ENCODE measurements at places on chromosomes 6 and 20.
A peak's percentile ranks its signal among the peaks of the same experiment; 100 is the strongest.

DNA sequence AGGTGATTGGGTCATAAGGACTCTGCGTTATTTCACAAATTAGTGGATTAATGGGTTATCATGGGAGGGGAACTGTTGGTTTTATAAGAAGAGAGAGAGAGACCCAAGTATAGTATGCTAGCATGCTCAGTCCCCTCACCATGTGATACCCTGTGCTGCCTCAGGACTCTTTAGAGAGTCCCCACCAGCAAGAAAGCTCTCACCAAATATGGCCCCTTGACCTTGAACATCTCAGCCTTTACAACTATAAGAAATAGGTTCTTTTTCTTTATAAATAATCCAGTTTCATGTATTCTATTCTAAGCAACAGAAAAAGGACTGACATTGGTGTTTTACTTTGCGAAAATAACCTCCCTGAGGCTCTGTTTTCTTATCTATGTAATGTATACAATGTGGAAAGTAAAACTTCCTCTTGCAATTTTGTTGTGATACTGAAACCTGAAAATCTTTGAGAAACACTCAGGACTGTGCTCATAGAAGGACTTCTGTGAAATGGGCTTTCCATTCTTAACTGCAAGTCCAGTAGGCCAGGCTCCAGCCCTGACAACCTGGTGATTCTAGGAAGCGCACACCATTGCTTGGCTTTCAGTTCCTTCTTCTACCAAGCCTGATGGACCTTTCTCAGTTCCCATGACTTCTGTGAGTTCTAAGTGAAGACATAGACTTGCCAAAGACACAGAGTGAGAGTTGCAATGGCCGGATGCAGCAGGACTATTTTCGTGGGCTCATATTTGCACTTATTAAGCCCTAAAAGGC lies 21.9 kb downstream of the SIRPD start:
- no peak for DNase-seq

- no peak for DNase-seq
Measured at GRCh38 chr20:54474866-54475265, 527 bp upstream of the DOK5 start.

DNA sequence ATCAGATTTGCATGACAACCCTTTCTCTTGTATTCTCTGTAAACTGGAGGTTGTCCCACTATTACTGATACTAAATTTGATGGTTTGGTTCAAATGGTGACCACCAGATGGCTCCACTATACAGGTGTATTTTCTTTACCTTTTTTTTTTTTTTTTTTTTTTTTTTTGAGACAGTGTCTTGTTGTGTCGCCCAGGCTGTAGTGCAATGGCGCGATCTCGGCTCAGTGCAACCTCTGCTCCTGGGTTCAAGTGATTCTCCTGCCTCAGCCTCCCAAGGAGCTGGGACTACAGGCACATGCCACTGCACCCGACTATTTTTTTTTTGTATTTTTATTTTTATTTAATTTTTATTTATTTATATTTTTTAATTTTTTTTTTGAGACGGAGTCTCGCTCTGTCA lies 6.6 kb upstream of the WTAP start:
- DNase-seq: no peak

DNA sequence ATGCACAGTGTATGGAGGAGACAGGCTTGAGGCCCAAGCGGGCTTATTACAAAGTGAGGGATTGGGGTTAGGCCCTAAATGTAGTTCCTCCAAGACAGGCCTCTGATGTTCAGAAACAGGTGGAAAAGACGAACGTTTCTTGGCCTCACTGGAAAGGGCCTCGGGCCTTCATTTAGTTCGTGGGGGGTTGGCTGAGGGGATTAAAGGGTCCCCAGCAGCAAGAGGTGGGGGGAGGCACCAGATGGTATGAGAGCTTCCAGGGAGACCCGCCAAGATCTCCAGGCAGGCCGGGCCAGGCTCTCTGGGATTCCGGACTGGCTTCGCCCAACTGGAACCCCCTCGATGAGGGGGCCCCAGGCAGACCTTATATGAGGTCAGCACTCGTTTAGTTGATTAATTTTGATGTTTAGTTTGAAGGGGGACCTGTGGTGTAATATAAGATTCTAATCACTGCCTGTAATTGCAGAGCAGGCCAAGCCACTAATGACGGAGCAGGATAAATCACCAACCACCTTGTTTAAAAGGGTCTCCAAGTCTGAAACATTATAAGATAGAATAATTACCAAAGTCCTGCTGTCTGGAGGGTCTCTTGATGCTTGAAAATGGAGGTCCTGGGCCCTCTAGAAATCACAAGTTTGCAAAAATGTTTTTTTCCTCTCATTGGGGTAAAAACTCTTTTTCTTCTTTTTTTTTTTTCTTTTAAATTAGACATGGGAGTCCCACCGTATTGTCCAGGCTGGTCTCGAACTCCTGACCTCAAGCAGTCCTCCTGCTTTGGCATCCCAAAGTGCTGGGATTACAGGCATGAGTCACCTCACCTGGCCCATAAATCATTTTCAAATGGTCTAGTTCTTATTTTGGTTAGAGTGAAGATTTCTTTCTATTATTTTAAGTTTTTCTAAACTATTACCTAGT lies 2.2 kb downstream of the HMGA1 start:
- DNase-seq: no peak

DNA sequence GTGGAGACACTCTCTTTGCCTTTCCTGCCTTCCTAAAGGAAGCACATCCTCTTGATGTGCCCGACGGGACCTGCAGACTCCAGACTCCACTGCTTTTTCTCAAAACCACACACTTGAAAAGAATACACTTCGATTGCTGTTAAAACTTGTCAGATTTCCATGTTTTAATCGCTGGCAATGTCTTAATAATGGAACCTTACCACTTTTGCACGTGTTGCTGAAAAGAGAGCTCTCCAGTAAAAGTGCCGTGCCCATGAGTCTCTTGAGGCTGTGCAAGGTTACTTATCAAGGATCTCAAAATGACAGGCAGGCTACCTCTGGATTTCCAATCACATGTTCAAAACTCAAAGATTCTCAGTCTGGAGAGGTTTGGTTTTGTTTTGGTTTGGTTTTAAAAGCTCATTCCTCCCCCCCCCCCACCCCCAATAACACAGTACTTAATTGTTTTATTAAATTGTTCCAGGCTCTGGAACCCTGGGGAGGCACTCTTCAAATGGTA lies 12.0 kb upstream of the TFAP2A start:
- no peak for DNase-seq

GRCh38 chr20:16311756-16312155 lies 261.5 kb downstream of the KIF16B start:
- no peak for DNase-seq

DNA sequence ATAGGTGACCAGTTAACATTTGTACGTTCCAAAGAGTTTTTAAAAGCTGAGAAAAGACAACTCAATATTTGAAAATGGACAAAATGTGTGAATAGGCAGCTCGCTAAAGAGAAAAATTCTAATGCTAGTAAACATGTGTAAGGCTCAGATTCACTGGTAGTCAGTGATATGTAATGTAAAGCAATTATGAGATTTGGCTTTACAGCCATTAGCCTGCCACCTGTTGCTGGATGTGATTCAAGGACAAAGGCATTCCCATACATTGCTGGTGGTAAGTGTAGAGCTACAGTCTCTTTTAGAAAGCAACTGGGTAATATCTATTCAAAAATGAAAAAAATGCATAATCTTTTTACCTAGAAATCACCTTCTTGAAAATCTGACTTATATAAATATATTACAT lies 114.3 kb downstream of the COL19A1 start:
- no peak for DNase-seq

- DNase-seq: no peak
Measured at GRCh38 chr6:13425943-13426931, 61.2 kb downstream of the GFOD1 start.

- DNase-seq: no peak
Measured at GRCh38 chr6:130206479-130206878, 16.3 kb downstream of the SAMD3 start.

- no peak for DNase-seq
Measured at GRCh38 chr20:38447931-38448675, 13.0 kb upstream of the SNHG17 start.

- DNase-seq: no peak
Measured at GRCh38 chr6:122751326-122751725, 28.2 kb upstream of the FABP7 start.

- no peak for DNase-seq
Measured at GRCh38 chr6:7489376-7489775, 52.1 kb upstream of the DSP start.

- DNase-seq: peak; percentile 82
Measured at GRCh38 chr6:149840345-149841075, 23.6 kb downstream of the LRP11 start.

DNA sequence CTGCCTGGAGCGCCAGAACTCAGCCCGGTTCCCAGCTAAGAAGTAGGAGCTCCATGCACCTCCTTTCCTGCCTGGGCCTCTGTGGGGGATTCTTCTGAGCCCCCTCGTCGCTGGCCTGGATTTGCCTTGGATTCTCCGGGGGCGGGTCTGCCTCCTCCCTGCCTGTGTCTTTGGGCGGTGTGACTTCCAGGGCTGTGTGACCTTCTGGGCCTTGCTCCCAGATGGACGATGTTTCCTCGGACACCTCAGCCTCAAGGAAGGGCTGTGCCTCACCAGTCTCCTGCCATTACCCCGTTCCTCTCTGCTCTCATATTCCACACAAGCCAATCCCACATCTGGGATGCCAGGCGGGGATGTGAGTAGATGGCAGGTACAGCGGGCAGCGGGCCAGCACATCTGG lies 76.8 kb downstream of the ERMARD start:
- DNase-seq: peak; percentile 20

- DNase-seq: no peak
Measured at GRCh38 chr20:48012401-48012974, 227.2 kb upstream of the SULF2 start.

GRCh38 chr6:11526156-11526505 lies 11.4 kb upstream of the TMEM170B start:
- DNase-seq: no peak

DNA sequence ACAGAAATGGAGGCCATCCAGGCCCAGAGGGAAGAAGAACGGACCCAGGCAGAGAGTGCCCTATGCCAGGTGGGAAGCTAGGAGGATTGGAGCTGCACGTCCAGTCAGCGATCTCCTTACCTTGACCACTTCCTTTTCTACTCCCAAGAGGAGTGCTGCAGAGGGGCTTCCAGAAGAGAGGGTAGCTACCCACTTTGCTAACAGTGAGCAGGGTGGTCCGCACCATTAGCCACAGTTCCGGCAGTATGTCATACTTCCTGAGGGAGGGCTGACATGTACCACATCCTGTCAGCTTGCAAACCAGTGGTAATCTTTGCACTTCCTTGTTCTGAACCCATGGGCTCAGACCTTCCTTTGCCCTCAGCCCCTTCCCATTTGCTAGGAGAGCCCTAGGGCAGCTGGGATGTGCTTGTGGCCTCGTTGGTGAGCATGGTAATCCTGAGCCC lies 35.4 kb downstream of the CEP250 start:
- DNase-seq: no peak

DNA sequence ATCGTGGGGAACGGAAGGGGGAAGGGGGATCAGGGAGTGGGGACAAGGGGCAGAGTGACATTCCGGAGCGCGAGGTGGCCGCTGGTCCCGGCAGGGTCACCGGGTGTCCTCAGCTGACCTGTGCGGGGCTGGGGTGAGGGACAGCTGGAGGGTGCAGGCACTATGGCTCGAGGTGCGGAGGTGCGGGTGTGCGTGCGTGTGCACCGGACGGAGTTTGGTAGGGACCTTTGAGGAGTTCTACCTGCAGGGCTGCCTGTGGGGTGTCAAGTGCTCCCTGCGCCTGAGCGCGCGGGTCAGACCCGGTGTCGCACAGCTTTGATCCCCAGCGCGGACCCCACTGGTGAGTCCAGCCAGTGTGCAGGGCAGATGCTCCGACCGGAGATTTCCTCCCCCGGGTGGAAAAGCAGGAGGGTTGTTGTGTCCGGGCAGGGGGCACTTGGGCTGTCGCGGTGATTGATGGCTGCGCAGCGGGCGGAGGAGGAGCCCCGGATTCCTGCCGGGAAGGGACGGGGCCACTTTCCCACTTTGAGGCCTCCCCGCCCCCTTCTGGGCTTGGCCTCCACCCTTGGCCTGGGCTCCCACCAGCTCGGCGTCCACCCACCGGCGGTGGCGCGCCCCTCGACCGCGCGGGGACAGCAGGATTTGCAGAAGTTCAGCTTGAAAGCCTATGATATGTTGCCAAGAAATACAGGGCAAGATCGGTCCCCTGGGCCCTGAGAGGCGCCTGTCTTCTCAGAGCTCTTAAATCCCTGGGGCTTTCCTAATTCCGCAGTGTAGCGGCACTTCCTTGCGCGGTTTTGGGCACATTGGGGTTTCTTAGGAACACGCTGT lies 658 bp downstream of the RIN2 start:
- DNase-seq: peak; percentile 76

- no peak for DNase-seq
Measured at GRCh38 chr6:69895396-69895795, 29.0 kb downstream of the COL19A1 start.

GRCh38 chr6:157406661-157407060 lies 25.7 kb downstream of the ZDHHC14 start:
- DNase-seq: no peak

DNA sequence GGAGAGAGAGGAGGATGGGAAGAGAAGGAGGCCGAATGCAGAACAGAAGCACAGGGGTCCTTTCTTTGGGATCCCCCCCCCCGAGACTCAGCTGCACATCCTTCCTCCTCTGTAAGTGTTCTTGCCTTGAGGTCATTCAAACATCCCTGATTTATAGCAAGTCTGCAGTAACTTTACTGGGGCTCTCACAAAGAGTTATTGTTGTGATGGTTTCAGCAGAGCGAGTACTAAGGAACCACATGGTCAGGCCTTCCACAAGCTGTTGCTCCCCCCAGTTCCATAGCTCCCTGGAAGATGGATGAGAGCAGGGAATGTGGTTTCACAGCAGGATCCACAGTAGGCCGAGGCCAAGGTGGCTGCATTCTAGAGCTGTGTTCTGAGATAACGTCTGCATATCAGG lies 351.4 kb upstream of the CDH4 start:
- DNase-seq: no peak

- DNase-seq: peak; percentile 4
Measured at GRCh38 chr6:168169624-168170023, 90.6 kb upstream of the FRMD1 start.

GRCh38 chr6:1619673-1620503 lies 10.2 kb downstream of the FOXC1 start:
- peak; percentile 75 for DNase-seq

GRCh38 chr6:13678255-13678983 lies 33.2 kb downstream of the RANBP9 start:
- no peak for DNase-seq

DNA sequence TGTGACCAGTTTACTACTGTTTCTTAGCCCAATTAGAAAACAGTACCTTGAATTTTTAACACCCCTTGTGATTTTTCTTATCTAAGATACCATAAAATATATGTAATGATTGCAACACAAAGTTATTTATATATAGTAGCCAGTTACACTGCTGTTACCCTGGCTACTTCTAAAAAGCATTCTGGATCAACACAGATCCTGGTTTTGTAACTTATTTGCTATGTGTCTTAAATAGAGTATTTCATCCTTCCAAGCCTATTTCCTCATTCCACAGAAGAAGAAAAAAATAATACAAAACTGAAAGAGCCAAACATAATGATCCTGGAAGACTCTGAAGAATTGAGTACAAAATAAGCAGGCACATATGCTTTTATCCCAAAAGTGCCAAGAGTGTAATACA lies 19.0 kb upstream of the GSTA4 start:
- DNase-seq: no peak
